ENCODE measurements at places on chromosomes 3 and 15.

- DNase-seq: no peak
Measured at GRCh38 chr15:68274201-68274848, 3.2 kb upstream of the FEM1B start.

- no peak for DNase-seq
Measured at GRCh38 chr3:97871186-97871585, 49.4 kb downstream of the CRYBG3 start.

GRCh38 chr3:105365391-105366325 is 1.1 kb upstream of the ALCAM start:
- peak; percentile 56 for DNase-seq

DNA sequence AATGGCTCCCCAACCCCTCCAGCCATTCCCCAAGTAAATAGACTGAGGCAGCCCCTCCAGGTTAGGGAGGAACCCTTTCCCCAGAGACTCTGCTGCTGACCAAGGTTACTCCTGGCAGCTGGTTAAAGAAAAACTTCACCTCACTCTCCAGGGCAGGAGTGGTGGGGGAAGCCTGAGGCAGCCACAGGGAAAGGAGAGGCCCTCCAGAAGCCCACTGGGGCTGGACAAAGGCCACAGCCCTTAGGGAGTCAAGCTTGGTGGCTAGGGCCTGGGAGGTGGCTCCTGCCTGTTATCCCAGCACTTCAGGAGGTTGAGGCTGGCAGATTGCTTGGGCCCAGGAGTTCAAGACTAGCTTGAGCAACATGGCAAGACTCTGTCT is 923 bp downstream of the ACY1 start:
- DNase-seq: peak; percentile 44

DNA sequence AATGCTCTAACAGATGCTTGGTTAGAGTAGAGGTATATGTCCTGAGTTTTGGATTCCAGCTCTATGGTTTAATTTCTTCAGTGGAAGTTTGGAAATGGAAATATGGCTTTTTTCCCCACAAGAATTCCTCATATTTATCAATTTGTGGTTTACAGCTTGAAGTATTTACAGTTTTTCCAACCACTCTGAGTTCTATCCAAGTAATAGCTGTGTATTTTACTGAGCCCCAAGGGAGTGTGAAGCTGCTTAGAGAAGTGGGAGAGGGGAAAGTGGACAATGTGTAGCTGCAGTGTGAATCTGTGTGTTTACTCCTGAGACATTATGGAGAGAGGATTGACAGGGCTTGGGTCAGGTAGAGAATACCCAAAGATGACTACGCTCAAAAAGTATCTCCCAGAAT is 54.5 kb downstream of the NEK11 start:
- DNase-seq: no peak

- no peak for DNase-seq
Measured at GRCh38 chr3:104178680-104179079, 1188.0 kb upstream of the ALCAM start.

- no peak for DNase-seq
Measured at GRCh38 chr15:80804970-80805495, 25.9 kb downstream of the CEMIP start.

DNA sequence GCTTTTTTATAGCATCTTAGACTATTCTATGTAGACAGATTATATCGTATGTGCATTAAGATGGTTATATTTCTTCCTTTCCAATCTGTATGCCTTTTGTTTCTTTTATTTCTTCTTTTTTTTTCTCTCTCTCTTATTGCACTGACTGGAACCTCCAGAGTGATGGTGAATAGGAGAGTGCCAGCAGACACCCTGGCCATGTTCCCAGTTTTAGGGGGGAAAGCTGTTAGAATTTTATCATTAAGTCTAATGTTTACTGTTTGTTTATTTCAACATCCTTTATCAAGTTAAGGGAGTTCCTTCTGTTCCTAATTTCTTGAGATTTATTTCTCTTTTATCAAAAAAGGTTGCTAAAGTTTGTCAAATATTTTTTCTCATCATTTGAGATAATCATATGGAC is 116.6 kb upstream of the LRTM1 start:
- no peak for DNase-seq

DNA sequence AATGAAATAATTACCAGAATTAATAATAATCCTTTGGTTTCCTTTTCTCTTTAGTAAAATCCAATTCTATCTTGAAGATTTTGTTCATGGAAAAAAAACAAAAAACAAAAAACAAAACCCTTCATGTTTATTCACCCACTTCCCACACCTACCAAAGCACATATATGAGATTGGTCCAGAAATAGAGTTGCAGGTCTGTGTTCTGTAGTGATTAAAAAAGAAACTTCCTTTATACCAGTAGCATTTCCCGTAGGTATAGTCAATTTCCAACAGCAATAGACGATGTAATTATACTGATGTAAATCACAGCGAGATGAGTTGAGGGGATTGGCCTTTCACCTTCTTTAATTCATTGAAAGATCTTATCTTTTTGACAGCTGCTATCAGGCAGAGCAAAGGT is 194.6 kb downstream of the SOX2 start:
- no peak for DNase-seq

- DNase-seq: no peak
Measured at GRCh38 chr3:11287404-11287803, 15.2 kb downstream of the ATG7 start.

DNA sequence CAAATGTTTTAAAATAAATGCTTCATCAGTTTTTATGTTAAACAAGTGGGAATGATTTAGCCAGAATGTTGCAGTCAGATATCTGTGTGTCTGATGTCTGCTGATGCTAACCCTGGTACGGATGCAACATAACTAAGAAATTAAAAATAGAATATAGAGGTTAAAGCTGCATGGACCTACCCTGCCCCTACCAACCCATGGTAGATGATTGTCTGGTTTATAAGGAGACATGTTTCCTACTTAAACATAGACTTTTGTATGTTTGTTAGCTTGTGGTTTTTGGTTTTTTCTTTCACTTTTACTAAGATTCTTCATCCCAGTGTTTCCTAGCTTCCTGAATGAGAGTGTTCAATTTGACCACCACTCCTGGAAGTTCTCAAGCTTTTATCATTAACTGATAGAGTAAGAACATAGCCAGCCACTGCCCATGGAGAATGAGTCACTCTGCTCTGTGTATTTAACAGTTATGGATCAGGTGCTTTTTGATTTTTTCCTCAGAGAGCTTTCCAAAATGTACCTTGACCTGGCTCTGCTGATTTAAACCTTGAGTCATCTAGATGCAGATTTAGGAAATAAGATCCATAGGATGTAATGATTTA is 70.7 kb upstream of the VEPH1 start:
- no peak for DNase-seq

DNA sequence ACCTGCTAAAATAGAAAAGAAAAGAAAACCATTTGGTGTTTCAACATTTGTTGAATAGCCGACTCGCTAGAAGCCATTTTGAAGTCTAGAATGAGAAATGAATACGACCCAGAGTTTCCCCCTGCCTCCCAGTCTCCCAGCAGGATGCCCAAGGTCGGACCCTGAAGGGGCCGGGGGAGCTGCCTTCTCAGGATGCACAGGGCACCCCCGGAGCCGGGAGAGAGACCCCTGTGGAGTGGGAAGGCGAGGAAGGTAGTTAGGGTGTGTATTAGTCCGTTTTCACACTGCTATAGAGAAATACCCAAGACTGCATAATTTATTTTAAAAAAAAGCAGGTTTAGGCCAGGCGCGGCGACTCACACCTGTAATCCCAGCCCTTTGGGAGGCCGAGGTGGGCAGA is 44.7 kb downstream of the NIPA2 start:
- DNase-seq: no peak

DNA sequence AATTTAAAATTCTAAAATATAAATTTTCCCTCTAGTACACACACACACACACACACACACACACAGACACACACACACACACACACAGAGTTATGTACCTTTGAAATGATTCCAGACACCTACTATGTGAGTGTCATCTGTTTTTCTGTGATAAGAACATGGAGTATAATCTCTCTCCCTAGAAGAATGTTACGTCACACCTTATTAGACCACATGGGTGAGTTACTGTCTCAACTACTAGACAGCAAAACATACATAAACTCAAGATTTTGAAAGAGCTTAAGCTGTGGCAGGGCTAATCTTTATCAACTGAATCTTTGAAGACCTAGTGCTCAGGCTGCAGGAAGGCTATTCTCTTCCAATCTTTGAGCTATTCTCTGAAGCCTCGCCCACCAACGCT is 385.9 kb upstream of the BCHE start:
- no peak for DNase-seq

DNA sequence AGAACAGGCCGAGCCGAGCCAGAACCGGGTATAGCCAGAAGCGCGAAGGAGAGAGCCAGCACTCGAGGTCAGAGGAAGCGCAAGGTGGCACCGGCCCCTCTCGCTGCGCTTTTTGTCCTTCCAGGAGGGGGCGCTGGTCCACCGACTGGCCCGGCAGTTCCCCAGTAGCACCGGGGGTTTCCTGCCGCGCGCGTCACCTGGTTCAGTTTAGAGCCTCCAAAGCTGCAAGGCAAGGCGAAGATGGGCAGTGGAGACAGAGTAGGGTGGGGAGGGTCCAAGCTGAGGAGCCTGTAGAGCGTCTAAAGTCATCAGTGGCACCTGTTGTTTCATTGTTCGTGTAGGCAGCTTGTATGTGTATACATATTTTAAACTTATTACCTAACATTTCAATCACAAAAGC is 7.6 kb upstream of the NR2E3 start:
- DNase-seq: no peak

DNA sequence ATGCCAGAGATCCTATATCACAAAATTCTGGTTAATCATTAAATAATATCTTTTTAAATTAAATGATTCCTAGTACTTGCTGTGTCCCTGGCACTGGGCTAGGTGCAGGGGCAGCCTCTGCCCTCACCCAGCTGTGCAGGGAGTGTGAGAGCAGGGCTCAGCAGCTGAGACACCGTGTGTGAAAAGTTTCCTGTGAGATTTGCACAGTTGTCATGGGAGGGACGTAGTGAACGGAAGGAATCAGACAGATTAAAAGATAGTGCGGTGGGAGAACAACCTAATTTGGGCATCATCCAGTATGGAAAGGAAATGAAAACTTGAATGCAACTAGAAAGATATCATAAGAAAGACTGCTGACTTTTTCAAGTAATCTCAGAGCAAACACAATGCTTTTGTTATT is 204.1 kb downstream of the SSR3 start:
- DNase-seq: no peak

DNA sequence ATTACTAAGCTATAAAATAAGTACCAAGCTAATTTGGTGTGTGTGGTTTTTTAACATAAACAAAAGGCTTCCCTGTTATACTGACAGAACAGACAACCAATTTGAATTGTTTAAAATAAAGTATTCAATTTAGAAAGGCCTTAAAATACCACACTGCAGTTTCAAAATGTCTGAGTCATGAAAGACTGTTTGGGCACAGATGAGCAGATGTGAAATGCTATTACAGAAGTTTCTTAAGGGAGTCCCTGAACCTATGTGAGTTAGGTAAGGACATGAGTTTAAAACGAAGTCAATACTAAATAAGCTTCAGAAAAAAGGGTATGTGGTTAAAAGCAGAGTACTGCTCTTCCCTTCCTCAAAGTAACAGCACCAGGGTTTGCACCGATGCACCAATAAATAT is 69.7 kb upstream of the SETMAR start:
- DNase-seq: no peak

DNA sequence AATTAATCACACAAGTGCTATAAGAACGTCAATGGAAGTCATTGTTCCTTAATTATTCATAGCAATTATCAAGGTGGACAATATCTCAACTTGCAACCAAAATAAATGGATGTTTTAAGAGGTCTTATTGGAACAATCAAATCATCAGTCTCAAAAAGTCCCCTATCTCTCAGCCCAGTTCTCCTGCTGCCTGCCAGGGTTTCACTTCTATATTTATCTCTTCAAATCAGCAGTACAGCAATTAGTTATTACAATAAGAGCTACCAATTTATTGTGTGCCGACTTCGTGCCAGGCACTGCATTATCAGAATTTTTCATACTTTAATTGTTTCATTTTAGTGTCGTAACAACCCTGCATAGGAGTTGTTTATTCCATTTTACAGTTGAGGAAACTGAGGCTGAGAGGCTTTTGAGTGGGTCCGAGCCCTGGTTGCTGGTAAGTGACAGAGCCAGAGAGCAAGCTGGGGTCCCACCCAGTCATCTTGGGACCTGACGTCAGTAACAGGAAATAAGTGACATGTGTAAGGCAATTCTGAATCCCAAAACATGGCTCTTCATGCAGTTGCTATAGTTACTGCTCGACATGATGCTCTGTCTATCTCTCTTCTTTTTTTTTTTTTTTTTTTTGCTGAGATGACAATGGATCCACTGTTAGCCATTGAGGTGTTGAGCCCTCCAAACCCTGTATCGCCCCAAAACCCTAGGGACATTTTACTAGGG is 8.8 kb upstream of the KCTD6 start:
- no peak for DNase-seq

- no peak for DNase-seq
Measured at GRCh38 chr3:182212479-182213076, 500.9 kb downstream of the SOX2 start.
